CD4-positive, alpha-beta memory T cell (primary cell): ENCODE measurements at places on chromosomes 6 and 20.

GRCh38 chr20:14142171-14142570 lies 146.9 kb downstream of the MACROD2 start:
- no peak for DNase-seq

GRCh38 chr6:141451181-141451510 lies 681.6 kb upstream of the GJE1 start:
- no peak for DNase-seq

DNA sequence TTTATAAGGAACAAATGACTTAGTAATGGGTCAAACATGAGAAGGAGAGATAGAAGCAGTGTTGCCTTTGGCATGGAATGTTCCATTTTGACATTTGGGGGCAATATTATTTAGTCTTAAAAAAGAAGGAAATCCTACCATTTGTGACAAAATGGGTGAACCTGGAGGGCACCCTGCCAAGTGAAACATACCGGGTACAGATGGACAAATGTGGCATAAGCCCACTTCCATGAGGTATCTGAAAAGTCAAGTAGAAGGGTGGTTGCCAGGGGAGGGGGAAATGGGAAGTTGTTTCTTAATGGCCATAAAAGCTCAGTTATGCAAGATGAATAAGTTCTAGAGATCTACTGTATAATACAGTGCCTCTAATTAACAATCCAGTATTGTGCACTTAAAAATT lies 269.3 kb downstream of the TBC1D7 start:
- no peak for DNase-seq

DNA sequence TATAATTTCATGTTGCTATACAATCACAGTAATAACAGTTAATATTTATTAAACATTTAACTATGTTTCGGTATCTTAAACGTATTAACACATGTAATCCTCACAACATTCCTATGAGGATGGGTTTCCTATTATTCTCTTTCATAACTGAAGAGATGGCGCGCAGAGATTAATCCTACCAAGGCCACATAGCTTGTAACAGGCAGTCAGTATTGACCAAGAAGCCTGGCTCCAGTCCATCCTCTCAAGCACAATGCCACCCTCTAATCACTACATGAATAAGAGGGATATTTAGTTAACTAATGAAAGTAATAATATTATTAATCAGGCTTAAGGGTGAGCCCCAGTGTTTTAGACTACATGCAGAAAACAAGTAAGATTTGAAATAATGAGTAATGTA lies 149.7 kb upstream of the SIM1 start:
- DNase-seq: no peak

DNA sequence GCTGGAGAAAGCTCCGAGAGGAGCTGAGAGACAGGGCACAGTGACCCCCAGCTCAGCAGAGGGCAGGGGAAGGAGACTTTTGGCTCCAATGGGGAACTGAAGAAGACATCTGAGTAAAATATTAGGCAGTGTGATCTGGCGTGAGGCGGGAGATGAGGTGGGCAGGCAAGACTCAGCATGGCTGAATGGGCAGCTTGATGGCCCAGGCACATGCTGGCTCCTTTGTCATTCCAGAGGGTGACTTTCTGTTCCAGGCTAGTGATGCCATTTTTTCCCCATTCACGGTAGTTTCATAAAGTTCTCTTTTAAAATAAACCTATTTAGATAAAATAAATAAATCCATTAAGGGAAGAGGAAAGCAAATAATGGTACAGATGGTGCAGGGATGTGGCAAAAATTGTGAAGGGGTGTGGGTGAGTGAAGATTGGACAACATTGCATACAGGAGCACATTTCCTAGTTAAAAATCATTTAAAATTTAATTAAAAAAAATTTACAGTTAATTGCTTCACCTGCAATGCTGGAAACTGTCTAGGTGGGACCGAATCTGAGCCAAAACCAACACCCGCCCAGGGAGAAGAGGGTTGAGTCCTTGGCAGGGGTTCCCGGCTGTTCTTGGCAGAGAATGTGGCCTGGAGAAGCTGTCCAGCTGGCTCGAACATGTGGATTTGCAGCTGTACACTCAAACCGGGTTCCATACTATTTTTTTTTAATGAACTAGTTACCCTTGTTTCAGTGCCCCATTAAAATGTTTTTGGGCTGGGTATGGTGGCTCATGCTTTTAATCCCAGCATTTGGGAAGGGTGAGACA lies 41.7 kb upstream of the PRELID3B start:
- DNase-seq: no peak

DNA sequence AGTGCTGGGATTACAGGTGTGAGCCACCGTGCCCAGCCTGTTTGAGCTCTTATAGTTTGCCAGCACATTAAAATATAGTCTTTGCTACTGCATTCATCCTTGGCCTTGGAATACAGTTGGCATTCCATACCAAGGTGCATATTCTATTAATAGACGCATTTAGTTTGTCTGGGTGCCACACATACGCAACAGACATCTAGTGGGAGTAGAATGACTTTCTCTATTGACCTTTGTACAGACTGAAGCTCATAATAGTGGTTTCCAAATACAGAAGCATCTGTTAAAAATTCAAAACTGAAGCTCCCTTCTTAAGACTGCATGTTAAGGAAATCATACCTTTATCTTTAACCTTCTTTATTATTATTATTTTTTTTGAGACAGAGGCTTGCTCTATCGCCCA lies 46.7 kb upstream of the FNDC1 start:
- no peak for DNase-seq

DNA sequence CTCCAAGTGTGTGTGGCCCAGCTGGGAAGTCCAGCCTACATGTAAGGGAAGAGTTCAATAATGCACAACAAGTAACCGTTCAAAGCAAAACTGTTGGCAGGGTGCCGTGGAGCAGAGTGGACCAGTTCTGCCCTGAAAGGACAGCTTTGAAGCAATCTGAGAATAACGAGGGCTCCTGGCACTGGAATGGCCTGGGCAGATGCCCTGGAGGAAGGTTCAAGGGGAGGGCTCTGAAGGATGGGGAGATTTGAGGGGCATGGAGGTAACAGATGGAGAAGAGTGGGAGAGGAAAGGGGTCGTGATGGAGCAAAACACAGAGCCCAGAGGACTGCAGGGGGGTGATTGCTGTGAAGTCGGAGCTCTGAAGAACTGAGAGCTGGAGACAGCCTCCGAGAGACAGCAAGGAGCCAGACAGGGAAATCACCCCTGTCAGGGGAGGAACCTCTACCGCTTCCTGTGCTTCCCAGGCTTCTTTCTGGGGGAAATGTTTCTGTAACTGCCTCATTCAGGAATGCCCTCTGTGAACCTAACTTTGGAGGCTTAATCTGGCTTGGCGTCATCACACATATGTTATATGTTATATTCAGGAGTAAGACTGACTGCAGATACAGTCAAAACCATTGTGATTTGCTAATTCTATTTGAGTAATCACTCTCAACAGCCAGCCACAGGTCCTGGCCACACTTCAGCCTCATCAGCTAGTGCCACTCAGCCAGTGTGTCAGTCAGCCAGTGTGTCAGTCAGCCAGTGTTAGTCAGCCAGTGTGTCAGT lies 41.2 kb downstream of the ZC3H12D start:
- no peak for DNase-seq

- DNase-seq: no peak
Observed at GRCh38 chr6:42197555-42198362, 3.0 kb upstream of the GUCA1B start.

GRCh38 chr20:38649275-38649891 lies 47.8 kb downstream of the ARHGAP40 start:
- no peak for DNase-seq
